HCEC 1CT (cell line): ENCODE measurements at places on chromosomes 1 and 21.

- DNase-seq = no peak
These were observed 14.7 kb upstream of the NPHP4 start for GRCh38 chr1:6006882-6007281.

GRCh38 chr1:48858200-48858920, 81.7 kb upstream of the BEND5 start:
- no peak for DNase-seq

DNA sequence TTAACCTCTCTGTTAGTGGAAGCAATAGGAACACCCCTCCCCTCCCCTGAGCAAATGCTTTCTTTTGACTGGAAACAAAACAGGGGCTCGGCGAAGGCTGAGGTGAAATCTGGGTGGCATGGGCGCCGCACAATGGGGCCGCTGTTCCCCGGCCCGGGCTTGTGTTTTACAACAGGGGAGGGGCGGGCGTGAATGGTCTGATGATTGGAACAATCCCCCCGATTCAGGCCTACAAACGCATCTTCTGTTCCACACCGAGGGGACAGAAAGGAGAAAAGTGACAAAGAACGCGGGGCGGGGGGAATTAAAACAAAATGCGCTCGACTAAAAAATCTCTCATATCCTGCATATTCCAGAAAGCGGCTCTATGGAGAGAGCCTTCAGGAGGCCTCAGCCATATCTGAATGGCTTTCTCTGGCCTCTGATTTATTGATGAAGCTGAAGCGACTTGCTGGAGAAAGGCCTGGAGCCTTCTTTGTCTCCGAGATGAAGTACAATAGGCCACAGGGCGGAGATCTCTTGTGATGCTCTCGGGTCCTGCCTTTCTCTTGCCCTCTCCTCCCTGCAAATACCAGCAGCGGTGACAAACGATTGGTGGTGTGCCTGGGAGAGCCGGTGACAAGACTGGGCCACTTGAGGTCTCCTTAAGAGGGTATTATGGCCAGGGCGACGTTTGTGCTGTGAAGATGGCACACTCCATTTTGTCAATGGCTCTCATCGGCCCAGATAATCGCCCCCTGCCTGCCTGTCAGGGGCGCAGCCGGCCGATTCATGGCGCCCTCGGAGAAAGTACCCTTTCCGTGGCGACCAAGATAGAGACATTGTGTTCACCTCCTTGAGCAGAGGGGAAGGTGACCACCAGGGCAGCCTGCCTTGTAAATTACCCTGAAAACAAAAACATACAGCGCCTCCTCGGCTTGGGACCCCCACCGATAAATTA, 47.1 kb upstream of the OLIG2 start:
- DNase-seq = no peak

DNA sequence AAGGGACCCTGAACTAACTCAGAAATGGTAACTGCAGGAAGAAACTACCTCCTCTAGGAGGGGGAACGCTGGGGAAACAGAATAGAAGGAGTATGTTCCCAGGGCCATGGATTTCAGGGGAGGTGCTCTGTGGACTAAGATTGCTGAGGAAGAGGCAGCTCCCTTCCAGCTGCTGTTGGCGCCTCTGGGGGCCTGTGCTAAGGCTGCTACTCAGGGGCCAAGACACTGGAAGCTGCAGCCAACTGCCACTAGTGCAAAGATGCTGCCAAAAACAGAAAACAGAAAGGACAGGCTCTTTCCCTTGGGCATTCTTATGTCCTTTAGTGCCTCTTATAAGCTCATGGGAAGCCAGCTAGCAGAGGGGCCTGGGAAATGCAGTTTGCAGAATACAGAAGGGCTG, 58.0 kb upstream of the SGIP1 start:
- DNase-seq = no peak

DNA sequence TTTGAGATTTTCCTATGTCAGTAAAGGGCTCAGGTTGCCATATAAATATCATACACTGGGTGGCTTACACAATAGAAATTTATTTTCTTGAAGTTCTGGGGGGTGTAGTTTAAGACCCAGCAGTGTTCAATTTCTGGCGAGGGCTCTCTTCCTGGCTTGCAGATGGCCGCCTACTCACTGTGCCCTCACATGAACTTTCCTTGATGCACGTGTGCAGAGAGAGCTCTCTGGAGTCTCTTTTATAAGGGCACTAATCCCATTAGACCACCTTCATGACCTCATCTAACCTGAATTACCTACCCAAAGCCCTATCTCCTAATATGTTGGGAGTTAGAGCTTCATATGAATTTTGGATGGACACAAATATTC, 21.1 kb downstream of the TMEM51 start:
- no peak for DNase-seq

DNA sequence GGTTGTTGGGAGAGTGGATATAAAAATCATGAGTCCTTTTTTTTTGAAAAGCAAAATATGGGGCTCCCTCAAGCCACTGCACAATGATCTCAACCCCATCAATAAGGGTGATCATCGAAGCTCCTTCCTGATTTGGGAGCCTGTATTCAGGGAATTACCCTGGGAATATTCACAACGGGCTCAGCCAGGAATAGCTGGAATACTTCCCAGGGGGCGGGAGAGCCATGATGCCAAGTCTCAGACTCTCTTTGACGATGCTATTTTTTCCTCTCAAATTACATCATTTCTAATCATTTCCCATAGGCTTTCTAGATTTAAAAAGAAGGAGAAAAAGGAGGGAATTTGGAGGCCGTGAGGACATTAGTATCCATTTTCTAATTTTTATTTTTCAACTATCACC, 18.4 kb downstream of the OLIG1 start:
- DNase-seq = no peak

- DNase-seq = no peak
These were observed 51.7 kb downstream of the RASSF5 start for GRCh38 chr1:206558794-206559671.

- DNase-seq = no peak
These were observed 5.5 kb downstream of the KCNA10 start for GRCh38 chr1:110513511-110513910.

- DNase-seq = no peak
These were observed 5.4 kb upstream of the NUAK2 start for GRCh38 chr1:205326812-205327466.

GRCh38 chr21:35578347-35578782, 482.0 kb downstream of the SETD4 start:
- DNase-seq = peak; percentile 92

DNA sequence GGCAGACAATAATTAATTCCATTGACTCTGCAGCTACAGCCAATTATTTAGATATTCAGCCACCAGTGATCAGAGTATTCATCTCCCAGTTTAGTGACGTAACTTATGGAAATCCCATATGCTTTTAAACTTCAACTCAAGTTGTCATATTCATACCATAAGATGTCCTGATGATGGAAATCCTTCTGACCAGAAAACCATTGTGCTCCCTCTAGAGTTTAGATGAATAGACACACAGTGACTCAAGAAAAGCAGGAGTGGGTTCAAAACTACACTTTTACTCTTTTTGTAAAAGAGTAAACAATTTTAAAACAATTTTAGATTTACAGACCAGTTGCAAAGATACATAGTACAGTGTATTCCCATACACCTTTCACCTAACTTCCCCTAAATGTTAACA, 463.7 kb downstream of the KCNT2 start:
- DNase-seq = no peak

DNA sequence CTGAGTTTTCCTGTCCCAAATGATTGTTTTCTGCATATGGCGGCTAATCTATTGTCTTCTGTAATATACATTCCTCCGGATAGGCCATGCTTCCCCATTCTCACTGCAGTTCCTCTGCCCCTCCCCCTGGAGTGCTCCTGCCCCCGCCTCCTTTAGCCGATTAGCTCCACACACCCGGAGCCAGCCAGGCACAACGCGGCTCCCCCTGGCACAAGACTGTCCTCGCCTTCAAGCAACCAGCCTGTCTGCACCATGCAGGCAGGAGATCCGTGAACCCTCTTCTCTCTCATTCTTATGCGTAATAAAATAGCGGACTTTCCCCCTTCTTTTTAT, 18.0 kb downstream of the SERTAD4 start:
- DNase-seq = no peak

GRCh38 chr1:218817071-218817470, 356.6 kb upstream of the LYPLAL1 start:
- no peak for DNase-seq

DNA sequence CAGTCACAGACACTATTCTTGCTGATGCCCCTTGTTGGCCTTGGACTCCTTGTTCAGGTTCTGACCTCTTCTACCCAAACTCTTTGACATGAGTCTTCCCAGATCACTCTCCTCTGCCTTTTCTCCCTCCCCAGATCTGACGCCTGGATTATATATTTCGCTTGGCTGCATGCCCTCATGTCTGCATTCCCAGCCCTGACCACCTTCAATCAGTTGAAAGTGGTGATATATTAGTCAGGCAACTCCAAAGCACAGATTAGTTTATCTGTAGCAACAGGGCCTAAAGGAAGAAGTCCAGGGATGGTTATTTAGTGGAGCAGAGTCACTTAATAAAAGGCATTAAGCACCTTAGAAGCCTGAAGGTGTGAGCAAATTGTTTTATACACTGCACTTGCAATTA, 110.0 kb upstream of the GUCA2B start:
- no peak for DNase-seq

GRCh38 chr1:3609769-3610526, 1.4 kb downstream of the MEGF6 start:
- DNase-seq = no peak

GRCh38 chr1:78599294-78599693, 21.0 kb upstream of the IFI44L start:
- no peak for DNase-seq

DNA sequence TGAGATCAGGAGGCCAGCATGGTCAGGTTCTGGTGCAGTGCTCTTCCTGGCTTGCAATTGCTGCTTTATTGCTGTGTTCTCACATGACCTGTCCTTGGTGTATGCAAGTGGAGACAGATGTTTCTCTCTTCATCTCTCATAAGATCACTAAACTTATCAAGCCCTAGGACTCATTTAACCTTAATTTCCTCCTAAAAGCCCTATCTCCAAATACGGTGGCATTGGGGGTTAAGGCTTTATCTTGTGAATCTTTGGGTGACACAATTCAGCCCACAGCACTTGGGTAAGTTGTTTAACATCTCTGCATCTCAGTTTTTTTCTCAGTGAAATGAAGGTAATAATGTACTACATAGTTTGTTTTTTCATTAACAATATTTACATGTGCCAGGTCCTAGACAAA, 152.4 kb downstream of the RWDD3 start:
- DNase-seq = no peak

DNA sequence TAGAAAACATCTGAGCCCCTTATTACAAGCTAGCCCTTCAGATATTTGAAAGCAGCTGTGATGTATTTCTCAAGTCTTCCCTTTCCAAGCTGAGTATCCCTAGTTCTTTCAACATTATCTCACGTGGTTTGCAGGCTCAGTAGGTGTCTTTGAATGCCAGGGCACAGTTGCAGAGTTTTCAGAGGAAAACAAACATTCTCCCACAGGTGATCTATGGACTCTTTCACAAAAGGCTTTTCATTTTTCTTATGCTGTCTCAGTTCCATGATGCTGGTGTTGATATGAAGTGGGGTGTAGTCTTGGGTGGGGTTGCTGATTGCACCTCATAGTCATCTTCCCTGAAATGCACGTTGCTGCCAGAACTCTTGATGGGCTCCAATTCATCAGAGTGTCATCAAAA, 17.3 kb downstream of the CACNA1E start:
- DNase-seq = no peak

- no peak for DNase-seq
These were observed 118.6 kb upstream of the RAB4A start for GRCh38 chr1:229152311-229152710.

GRCh38 chr1:58785442-58786058, 1.7 kb upstream of the JUN start:
- DNase-seq = no peak

DNA sequence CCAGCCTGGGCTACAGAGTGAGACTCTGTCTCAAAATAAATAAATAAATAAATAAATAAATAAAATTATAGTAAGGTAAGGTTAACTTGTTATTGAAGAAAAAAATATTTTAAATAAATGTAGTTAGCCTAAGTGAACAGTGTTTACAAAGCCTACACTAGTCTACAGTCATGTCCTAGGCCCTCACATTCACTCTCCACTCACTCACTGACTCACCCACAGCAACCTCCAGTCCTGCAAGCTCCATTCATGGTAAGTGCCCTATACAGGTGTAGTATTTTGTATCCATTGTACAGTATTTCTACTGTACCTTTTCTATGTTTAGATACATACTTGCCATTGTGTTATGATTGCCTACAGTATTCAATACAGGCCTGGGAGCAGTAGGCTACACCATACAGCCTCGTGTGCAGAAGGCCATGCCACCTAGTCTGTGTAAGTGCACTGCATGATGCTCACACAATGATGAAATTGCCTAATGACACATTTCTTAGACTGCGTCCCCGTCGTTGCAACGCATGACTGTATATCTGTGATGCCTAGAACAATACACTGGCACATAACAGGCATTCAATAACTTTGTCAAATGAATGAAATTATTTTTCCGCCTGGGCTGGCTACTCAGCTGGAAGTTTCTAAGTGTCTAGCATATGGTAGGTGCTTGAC, 14.8 kb downstream of the KCNN3 start:
- DNase-seq = no peak

GRCh38 chr1:113192242-113192641, 119.2 kb downstream of the LRIG2 start:
- DNase-seq = no peak

GRCh38 chr1:244239261-244239770, 188.2 kb downstream of the ZBTB18 start:
- no peak for DNase-seq

- DNase-seq = no peak
These were observed 301.7 kb upstream of the KAZN start for GRCh38 chr1:14296795-14297194.

DNA sequence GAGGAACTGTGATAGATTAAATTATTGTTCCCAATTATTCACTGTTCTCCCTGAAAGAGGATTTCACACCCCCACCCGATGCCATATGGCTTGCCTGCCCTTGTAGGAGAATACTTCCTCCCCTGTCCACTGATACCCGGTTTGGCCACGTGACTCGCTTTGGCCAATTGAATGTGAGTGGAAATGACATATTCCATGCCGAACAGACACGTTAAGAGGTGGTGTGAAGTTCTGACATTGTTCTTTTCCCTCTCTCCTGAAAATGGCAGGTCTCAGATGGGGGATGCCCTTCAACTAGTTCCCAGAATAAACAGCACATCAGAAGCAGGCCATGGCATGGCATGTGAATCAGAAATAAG, 5.3 kb downstream of the STUM start:
- no peak for DNase-seq

DNA sequence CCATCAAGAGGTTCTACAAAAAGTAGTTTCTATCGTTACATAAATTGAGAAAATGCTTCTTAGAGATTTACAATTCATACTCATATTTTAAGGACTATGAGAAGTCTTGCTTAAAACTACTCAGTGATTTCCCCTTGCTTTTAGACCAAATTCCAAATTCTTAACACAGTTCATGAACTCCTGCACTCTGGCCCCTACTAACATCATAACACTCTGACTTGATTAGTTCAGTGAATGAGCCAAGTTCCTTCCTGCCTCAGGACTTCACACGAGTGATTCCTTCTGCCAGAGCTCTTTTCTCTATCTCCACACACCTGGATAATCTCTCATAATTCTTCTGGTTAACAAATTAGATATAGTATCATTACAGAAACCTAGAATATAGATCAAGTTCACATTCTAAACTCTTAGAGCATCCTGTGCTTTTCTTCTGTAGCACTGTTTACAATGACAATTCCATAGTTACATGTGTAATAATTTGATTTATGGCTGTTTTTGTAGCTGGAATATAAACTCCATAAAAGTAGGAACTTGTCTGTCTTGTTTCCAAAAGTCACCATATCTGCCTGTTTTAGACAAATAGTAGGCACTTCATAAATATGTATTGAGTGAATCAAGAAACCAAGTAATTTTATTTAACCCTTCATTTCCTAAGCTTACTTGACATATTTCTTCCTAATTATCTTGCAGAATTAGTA, 59.9 kb downstream of the NUF2 start:
- DNase-seq = no peak
